ENCODE measurements at places on chromosomes 11 and 22. TPM values are rescaled to one million over a fixed set of nuclear protein-coding genes. Genes with fewer than 3 reads are reported as not detected.

PTS gene
- polyA plus RNA-seq: 56.9 TPM

WNT11 gene
- 15.7 TPM for polyA plus RNA-seq

DNA sequence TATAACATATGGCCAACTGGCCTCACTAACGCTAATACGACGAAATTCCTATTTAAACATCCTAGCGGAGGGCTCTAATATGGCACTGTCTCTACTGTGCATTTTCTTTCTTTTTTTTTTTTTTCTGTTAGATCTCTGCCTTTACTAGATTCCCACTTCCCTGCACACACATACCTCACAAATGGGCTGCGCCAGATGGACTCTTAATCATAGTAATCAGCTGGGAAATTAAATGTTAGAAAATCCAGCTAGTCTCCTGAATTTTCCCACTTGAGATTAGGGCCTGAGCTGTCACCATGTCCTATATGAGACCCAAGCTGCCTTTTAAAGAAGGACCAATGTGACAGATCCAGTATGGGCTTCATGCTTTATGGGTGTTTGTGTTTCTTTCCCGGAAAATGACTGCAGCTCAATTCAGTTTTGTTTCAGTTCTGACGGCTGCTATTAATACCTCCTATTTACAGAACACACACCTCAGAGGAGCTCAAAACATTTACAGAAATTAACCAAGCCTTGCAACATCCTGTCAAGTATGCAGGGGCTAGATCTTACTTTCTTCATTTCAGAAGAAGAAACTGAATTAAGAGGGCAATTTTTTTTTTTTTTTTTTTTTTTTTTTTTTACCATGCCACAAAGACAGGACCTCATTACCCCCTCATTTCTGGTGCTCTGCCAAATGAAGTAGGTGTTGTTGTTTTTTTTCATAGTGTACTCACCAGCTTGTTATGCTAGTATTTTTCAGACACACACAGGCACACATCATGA, 49.8 kb upstream of the BLID start:
- DNase-seq: no peak

GRCh38 chr11:68116126-68116525, 5.1 kb downstream of the CHKA start:
- DNase-seq: no peak

DNA sequence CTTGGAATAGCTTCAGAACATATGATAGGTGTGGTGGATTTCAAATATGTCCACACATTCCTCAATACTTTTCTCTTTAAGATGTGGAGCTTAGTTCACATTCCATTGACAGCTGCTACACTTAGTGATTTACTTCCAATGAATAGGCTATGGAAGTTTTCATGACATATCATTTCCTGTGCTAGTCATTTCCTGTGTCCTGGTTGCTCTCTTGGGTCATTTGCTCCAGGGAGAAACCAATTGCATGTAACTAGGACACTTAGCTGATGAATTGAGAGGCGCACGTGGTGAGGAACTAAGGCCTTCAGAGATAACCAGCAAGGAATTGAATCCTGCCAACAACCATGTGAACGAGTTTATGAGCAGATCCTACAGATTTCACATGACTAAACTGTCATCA, 120.9 kb downstream of the SLC17A6 start:
- no peak for DNase-seq

GRCh38 chr11:116164843-116165242, 607.9 kb downstream of the BUD13 start:
- DNase-seq: no peak

DNA sequence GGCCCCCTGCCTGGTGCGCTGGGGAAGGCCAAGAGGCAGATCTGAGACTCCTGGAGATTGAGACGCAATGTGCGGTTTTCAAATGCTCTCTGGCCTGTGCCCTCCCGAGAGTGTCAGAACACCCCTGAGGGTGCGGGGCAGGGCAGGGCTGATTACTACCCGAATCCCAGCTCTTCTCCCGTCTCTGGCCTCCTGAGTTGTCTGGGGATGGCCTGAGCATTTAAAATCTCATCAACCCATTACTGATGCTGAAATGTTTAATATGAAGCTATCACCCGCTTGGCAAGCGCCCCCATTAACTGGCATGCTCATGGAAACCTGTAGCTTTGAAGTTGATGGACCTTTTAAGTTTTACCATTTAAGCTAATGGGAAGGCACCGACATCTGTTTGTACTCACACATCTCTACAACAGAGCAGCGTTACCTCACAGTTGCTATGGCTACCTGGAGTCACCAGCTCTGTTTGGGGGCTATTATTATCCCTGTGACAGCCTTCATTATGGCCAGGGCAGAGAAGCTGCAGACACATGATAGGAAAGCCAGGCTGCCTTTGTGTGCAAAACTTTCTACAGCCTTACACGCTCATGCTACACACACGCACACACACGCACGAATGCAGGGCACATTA, 3.6 kb upstream of the MB start:
- DNase-seq: no peak

- no peak for DNase-seq
Observed at GRCh38 chr11:124276081-124276480, 19.9 kb downstream of the OR8G5 start.

DNA sequence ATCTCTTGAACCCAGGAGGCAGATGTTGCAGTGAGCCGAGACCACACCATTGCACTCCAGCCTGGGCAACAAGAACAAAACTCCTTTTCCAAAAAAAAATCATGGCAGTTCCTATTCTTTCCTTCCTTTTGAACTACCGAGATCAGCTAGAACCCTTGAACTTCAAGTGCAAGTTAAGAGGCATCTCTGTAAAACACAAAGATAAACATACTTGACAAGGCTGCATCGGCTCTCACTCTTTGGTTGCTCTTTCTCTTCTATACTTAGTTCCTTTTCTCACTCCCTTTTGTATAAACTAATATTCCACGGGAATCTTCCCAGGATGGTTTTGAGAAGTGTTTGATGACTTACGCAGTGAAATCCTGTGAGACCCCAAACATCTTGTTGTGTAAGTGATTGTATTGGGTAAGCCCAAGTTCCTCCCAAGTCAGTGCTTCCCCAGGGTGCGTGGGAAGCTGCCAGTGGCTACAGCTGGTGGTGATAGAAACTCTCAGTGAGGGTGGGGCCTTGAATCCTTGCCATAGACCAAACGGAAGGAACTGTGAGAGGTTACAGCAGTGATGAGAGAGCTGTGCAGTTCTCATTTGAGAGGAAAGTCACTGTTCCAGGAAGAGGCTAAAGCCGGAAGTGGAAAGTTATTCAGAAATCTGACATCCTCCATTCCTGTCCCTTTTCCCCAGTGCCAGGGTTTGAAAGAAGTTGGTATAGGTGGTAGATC, 24.1 kb upstream of the CDC42EP2 start:
- no peak for DNase-seq
